ENCODE measurements at places on chromosomes 16 and 17.
A peak's percentile ranks its signal among the peaks of the same experiment; 100 is the strongest.

- DNase-seq: peak; percentile 93
Observed at GRCh38 chr16:27495191-27495590, 54.5 kb downstream of the GTF3C1 start.

DNA sequence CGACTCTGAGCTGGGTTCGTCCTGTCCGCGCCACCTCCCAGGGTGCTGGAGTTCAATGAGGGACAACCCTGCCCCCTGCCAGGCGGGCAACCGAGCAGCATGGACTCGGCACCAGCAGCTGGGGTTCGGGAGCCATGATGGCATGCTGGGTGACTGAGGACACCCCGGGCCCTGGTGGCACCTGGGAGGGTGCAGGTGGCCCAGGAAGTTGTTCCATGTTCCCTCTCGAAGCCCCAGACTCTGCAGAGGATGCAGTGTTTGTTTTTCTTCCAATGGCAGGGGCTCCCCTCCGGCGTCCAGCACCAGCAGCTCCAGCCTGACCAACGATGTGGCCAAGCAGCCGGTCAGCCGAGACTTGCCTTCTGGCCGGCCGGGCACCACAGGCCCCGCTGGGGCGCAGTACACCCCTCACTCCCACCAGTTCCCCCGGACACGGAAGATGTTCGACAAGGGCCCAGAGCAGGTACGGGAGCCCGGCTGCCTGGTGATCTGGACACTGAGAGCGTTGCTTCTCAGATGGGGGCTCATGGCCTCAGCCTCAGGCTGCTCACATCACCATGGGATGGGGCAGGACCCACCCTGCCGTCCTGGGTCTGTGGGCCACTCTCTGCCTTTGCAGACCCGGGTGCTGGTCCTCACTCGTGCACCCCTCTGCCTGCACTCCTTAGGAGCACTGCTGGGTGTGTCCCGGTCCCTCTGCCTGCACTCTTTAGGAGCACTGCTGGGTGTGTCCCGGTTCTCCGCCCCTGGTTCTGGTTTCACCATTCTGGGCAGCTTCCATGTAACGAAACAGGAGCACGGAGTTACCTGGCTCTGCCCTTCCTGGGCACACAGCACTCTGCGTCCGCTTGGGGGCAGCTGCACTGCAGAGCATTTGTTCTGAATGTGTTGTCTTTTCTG lies 68.2 kb upstream of the CHMP6 start:
- DNase-seq: no peak

DNA sequence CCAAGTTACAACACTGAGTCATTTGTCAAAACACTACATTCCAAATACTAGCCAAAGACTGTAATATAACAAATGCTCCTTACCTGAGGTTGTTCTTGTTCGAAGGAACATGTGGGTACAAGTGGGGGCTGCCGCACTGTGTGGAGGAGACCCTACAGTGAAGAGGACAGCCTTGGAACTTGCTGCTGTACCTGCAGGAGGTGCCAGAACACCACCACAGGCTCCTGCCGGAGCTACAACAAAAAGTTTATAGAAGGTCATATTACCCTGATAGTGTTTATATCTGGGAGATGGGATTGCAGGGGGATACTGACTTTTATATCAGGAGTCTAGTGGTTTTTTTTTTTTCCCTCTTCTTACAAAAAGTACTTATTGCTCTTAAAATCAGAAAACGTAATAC lies 37.8 kb upstream of the ALDH3A1 start:
- DNase-seq: no peak

DNA sequence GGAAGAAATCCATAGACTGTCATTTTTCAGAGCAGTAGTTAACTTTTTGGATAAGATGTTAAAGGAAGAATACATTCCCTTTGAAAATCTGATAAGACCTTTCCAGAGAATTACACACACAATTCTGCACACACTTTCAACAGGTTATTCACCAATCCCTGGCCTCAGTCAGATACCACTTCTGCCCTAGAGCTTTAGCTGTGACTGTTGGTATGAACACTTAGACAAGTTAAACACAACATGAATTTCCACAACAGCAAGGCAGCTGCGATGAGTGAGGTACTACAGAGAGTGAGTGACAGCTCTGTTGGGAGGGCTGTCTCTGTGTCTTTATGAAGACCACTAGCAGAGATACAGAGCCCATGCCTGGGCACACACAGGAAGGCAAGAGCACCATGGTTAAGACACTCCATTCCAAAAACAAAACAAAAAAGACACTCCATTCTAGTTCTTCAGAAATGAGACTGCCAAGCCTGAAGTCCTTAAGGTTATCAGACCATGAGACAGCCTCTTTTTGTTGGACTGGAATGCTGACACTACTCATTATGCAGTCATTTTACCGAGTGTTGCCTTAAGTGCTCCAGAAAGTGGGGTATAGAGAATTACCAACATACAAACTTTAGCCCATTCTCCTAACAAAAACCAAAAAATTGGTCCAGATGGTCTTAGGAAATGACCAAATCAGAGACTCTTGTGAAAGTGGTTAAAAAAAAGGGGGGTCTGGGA lies 42.4 kb downstream of the TOM1L2 start:
- DNase-seq: no peak

GRCh38 chr16:69402439-69402838 lies 16.6 kb upstream of the TERF2 start:
- no peak for DNase-seq

GRCh38 chr16:67268136-67268579 lies 11.2 kb upstream of the PLEKHG4 start:
- DNase-seq: peak; percentile 95

DNA sequence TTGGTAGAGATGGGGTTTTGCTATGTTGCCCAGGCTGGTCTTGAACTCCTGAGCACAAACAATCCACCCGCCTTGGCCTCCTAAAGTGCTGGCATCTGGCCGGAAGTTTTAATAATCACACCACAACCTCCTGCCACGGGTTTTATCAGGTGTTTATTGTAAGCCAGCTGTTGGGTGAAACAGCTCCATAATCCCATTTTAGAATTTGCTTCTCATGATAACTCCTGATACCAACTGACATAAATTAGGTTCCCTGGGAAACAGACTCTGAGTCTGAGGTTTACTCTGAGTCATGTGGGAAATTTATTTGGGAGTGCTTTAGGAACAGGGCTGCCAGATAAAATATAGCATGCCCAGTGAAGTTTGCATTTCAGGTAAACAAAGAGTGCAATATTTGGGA lies 122.6 kb upstream of the MED13 start:
- DNase-seq: no peak

GRCh38 chr17:16568541-16569357 lies at the start of gene ZNF287:
Gene ZNF287, minus strand, starts transcription at chr17:16569204. Its CDS starts 1,473 bp downstream, at chr17:16567731.
- DNase-seq: peak; percentile 90

DNA sequence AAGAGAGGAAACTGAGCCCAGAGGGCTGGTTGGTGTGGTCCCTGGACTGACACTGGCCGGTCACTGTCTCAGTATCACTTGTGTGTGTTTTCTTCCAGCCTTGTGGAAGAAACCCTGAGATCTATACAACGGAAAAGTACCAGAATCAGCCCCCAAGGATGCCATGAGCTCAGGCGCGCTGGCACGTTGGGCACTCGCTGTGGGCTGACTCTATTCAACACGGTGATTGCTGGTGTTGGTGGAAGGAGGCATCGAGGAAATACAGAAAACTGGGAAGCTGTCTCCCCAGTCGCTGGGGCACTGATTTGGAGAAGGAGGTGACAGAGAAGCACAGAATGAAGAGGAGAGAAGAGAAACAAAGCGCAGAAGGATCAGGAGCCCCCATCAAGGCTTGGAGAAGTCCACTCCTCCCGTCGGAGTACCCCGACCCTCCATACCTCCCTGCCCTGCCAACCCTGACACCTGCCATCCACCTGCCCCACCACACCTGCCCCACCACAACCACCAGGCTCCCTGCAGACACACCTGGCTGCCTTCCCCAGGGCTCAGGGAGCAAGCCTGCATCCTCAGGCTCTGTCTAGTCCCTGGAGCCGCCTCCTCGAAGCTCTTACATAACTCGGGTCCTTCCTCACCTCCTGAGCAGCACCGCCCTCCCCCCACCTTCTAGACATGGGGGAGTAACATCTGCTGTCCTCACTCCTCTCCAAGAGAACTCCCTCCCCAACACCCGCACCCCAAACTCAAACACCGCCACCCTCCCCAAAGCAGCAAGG lies 66.5 kb downstream of the RBFOX3 start:
- DNase-seq: no peak
